ENCODE measurements at places on chromosomes 1 and 21.

DNA sequence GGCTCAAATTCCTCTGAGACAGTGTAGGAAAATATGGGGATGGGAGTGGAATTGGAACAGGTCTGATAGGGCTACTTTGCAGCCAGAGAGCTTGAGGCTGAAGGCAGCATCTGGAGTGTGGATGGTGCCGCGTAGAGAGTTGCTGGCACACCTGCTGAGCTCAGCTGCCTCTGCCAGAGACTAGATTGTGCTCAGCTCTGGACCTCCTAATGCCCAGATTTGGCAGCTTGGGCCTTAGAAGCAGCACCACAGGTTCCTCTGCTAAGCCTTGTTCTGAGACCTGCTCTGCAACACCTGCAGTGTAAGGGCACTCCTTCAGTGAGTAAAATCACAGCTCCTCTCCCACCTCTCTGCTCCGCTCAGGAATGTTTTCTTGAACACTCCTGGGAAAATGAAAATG, 23.3 kb downstream of the ACOT11 start:
- DNase-seq, result peak; percentile 23

DNA sequence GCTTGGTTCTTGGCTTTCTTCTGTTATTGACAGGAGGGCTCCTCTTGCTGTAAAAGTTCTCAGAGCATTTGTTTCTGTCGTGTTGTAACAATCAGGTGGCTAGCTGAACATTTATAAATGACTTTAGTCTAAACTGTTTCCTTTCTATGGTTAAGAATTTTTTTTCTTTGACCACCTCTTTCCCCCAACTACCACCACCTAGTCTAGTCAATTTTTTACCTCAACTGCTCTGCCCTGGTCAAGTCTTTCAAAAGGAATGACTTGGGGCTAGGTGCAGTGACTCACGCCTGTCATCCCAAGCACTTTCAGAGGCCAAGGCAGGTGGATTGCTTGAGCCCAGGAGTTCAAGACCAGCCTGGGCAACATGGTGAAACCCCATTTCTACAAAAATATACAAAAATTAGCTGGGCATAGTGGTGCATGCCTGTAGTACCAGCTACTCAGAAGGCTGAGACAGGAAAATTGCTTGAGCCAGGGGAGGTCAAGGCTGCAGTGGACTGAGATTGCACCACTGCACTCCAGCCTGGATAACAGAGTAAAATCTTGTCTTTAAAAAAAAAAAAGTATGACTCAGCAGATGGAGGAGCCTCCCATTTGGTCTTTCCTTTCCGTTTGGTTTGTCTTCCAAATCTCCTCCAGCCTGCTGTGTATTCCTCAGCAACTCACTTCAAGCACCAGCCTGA, 40.7 kb downstream of the MAP3K21 start:
- no peak for DNase-seq

- DNase-seq, result no peak
Observed at GRCh38 chr1:42941640-42942330, 16.9 kb downstream of the SLC2A1 start.

DNA sequence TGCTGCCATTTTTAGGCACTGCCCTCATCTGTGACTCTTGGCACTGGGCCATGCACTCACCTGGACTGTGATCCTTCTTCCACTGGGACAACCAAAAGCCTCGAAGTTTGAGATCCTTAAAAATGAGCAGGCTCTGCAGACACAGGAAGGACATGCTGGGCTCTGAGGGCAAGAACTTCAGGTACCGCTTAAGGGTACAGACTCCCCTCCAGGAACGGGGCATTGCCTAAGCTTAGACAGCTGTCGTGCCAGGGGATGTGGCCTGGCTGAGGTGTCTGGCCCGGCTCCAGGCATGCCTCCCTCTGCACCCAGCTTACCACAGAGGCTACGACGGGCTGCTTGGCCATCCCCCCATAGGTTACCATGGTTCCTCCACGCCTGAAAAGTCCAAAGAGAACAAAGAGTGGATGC, 14.2 kb upstream of the SRSF4 start:
- DNase-seq, result peak; percentile 91
